Endodermal cell (in vitro differentiated cells): ENCODE measurements at places on chromosomes 2 and 18. TPM values are rescaled to one million over a fixed set of nuclear protein-coding genes. Genes with fewer than 3 reads are reported as not detected.

The RASGRP3 gene
- total RNA-seq: 0.29 TPM in 1 of 3 replicates, not detected in the others

The LOXHD1 gene
- total RNA-seq: not detected in 3 replicates

The RTP5 gene
- total RNA-seq: not detected in 3 replicates

The CHMP1B gene
- 33.6 to 39.3 TPM (median 35.8 TPM) in 3 replicates for total RNA-seq

The C2orf68 gene
- total RNA-seq: 43.3 to 74.0 TPM (median 63.2 TPM) in 3 replicates

The SERPINB5 gene
- total RNA-seq: 3.3 and 4.2 TPM in 2 replicates

The LONRF2 gene
- 0.23 to 0.84 TPM (median 0.71 TPM) in 3 replicates for total RNA-seq

The DPP4 gene
- 0.46 to 1.0 TPM (median 0.48 TPM) in 3 replicates for total RNA-seq

The CNGA3 gene
- 0.26 TPM in 1 of 3 replicates, not detected in the others for total RNA-seq

The CYS1 gene
- 0.27 and 0.44 TPM in 2 replicates for total RNA-seq

The OR6B2 gene
- not detected in 3 replicates for total RNA-seq

The ARHGEF33 gene
- 1.00 to 1.9 TPM (median 1.1 TPM) in 3 replicates for total RNA-seq

The SLC25A52 gene
- 0.46 to 1.4 TPM in 2 of 3 replicates, not detected in the other for total RNA-seq

The G6PC2 gene
- not detected in 3 replicates for total RNA-seq

The MROH2A gene
- total RNA-seq: not detected in 2 replicates

The CENPA gene
- 21.5 and 23.1 TPM in 2 replicates for total RNA-seq

The CFAP53 gene
- total RNA-seq: 0.66 to 1.2 TPM (median 1.0 TPM) in 3 replicates

The GULP1 gene
- total RNA-seq: 26.5 and 29.6 TPM in 2 replicates

The NXPH2 gene
- total RNA-seq: 0.35 to 4.8 TPM (median 4.3 TPM) in 3 replicates

The ID2 gene
- 77.7 and 91.2 TPM in 2 replicates for total RNA-seq

The CACNB4 gene
- total RNA-seq: 0.59 and 0.95 TPM in 2 replicates

The HOXD9 gene
- 0.94 TPM in 1 of 3 replicates, not detected in the others for total RNA-seq

The PDE1A gene
- total RNA-seq: 0.23 and 0.31 TPM in 2 replicates

The SP140 gene
- 0.32 TPM in 1 of 2 replicates, not detected in the other for total RNA-seq

The SGPP2 gene
- 2.3 TPM in 1 of 3 replicates, not detected in the others for total RNA-seq

The ALPG gene
- total RNA-seq: 0.09 TPM in 1 of 2 replicates, not detected in the other

The MPP4 gene
- not detected in 3 replicates for total RNA-seq
